NCI-H1417 (cell line): ENCODE measurements at places on chromosomes 6 and 20.

DNA sequence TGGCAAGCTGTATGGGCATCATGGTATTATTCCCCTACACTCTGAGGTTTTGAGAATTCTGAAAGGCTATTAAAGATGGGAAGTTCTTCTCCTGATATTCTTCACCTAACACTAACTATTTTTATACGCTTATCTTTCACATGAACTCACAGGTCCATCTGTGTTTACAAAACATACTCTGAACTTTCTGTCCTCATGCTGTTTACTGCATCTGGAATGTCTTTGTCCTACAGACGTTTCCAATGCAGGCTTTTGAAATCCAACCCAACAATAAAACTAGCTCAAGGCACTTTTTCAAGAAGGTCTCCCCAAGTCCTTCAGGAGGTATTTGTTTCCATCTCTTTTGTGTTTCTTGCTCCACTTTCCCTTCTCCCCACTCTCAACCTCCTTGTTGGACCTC is 60.5 kb upstream of the MLIP start:
- DNase-seq = no peak

GRCh38 chr20:47711046-47711752 is 74.1 kb downstream of the SULF2 start:
- no peak for DNase-seq

GRCh38 chr20:17762243-17762872 is 62.6 kb downstream of the BANF2 start:
- no peak for DNase-seq

DNA sequence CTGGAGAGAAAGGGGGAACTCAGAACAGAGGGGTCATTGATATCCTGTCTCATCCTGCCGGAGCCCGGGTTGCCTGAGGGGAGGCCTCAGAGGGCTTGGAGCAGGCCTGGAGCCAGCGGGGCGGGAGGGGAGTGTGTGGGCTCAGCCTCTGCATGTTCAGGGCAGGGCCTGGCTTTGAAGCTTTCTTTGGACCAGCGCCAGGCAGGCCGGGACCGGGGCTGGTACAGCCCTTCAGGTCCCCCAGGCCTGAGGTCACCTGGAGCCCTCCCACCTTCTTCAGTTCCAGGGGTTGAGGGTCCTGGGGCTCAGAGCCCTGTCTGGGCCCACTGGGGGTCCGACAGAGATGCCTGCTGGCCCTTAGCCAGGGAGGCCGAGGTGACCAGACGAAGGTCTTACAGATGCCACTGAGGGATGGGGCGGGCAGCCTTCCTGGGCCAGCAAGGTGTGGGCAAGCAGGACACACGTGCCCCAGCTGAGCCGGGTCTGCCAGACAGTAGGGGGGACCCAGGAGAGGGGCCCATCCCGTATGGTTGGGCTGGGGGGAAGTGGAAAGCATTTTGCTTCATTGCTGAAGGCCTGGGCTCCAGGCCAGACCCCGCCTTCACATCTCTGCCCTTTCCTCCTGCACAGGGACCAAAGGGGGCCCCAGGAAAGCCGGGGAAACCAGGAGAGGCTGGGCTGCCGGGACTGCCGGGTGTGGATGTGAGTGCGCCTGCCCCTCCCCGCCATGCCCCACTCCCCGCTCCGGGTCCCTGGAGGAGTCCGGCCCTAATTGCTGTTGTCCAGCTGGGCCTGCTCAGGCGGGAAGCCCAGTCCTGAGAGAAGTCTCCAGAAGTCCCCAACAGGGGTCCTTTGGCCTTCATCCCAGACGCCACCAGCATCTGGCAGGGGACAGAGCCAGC is 2.0 kb downstream of the COL9A3 start:
- no peak for DNase-seq
